Right forelimb (tissue), 1 donor: ENCODE measurements at places on chromosomes 2 and 18.

- no peak for DNase-seq
These were observed 246.0 kb downstream of the LRRTM1 start for GRCh38 chr2:80058562-80058961.

- no peak for DNase-seq
These were observed 202.7 kb downstream of the AGPS start for GRCh38 chr2:177595126-177595845.

GRCh38 chr18:76466410-76466991, 28.5 kb downstream of the ZNF516 start:
- DNase-seq = no peak

DNA sequence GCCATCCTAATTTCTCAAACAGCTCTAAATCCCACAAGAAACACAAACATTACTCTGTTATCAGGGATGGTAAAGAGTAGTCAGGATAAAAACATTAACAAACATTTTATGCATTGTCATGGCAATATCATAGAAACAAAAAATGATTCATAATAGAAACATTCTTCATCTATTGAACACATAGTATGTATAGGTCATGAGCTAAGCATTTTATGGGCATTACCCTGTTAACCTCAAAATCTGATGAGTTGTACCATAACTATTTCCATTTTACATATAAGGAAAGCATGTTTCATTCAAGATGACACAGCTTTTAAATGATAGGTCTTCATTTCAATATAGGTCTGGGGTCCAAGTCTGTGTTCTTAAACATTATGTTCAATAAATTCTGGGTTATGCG, 344.9 kb downstream of the RND3 start:
- no peak for DNase-seq

- no peak for DNase-seq
These were observed 33.7 kb upstream of the TMEM177 start for GRCh38 chr2:119645173-119645855.

- no peak for DNase-seq
These were observed 21.7 kb downstream of the HDAC4 start for GRCh38 chr2:239378918-239379640.

DNA sequence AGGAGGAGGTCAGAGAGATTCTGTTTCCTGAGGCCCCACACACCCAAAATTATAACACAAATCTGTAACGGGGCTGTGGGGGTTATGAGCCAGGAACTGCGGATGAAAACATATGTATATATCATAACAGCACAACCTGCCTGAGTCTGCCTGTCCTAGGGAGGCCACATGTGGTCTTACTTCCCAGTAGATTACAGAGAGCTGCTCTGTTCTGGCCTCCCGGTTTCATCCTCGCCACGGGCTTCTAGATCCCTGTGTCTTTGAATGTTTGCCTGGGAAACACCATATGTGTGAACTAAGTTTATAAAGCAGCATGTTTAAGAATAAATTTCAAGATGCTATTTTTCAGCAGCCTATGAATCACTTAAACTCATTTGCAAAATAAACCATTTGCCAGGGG, 124.0 kb downstream of the TMEM200C start:
- no peak for DNase-seq

- DNase-seq = no peak
These were observed 40.2 kb downstream of the HDAC4 start for GRCh38 chr2:239360421-239361310.

- peak; percentile 21 for DNase-seq
These were observed 20.2 kb downstream of the CRACDL start for GRCh38 chr2:98915751-98916358.

- DNase-seq = no peak
These were observed 282.9 kb upstream of the PKDCC start for GRCh38 chr2:41764919-41765318.

DNA sequence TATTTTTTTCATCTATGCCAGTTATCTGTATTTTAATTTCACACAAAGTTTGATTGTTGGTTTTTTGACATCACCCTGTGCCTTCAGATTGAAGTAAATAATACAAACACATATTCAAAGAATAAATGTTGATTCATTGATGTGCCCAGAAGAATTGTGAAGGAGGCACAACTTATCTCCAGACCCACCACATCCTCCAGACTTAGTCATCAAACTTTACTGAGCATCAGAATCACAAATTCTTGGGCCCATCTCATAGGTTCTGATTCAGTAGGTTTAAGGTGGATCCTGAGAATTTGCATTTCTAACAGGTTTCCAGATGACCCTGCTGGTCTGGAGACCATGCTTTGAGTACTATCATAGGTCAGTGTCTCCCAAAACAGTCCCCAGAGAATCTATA, 82.8 kb upstream of the PIK3C3 start:
- DNase-seq = no peak
